Stimulated activated CD4-positive, alpha-beta T cell treated with anti-CD3 and anti-CD28 coated beads, TNF-alpha, amount 100 ng/mL, for 24 hours (primary cell): ENCODE measurements at places on chromosomes 16 and 17.

GRCh38 chr17:36468903-36469635 lies 17.4 kb upstream of the ZNHIT3 start:
- DNase-seq, result no peak

- no peak for DNase-seq
Observed at GRCh38 chr17:34758718-34759117, 179.3 kb downstream of the TMEM132E start.

GRCh38 chr17:77101521-77102410 lies 39.0 kb upstream of the SEC14L1 start:
- no peak for DNase-seq

GRCh38 chr16:89855301-89855945 lies 18.0 kb upstream of the TCF25 start:
- no peak for DNase-seq

DNA sequence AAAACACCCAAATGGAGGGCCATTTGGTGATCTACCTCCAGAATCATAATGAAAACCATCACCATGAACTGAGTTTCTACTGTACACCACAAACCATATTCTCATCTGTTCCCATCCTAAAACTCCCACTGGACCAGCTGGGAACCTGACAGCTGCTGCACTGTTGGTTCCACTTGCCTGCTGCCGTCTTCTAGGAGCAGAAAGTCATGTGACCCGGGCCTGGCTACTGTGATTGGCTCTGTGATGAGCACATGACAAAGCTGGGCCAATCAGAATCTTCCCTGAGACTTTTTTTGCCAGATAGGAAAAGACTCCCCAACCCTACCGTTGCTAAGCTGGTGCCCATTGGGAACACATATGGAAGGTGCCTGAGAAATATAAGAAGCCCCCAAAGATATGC lies 264.2 kb downstream of the MRTFB start:
- no peak for DNase-seq

DNA sequence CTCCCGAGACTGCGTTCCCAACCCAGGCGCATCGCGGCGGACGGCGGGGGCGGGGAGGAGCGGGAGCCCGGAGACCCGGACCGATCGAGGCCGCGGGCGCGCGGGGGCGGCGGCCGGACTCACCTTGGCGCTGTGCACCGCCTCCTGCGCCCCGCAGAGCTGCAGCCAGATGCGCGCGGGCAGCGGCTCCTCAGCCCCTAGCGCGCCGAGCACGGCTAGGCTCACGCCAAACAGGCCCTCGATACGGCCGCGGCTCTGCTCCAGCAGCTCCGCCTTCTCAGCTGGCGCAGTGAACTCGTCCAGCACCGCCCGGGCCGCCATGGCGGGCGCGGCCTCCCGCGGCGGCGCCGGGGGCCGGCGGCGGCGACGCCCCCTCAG lies 339 bp downstream of the N4BP1 start:
- no peak for DNase-seq
